ENCODE measurements at places on chromosomes 1 and 21. TPM values are rescaled to one million over a fixed set of nuclear protein-coding genes. Genes with fewer than 3 reads are reported as not detected.

The TOR1AIP2 gene
- total RNA-seq: 85.5 TPM

The GSTM1 gene
- total RNA-seq: 6.4 TPM

The C1orf94 gene
- total RNA-seq: not detected

The ATP1A4 gene
- total RNA-seq: not detected

The TMPRSS15 gene
- 1.3 TPM for total RNA-seq

The IL20 gene
- not detected for total RNA-seq

The ZMYND12 gene
- total RNA-seq: 0.40 TPM

The WNT3A gene
- total RNA-seq: not detected

The RPE65 gene
- not detected for total RNA-seq

The CELA3B gene
- not detected for total RNA-seq

The KIF21B gene
- 0.63 TPM for total RNA-seq

The MFSD2A gene
- 0.60 TPM for total RNA-seq

The TSPAN2 gene
- total RNA-seq: 3.5 TPM

The DNAJC6 gene
- total RNA-seq: 53.8 TPM

The MXRA8 gene
- 440 TPM for total RNA-seq

The ANKRD34A gene
- 1.1 TPM for total RNA-seq

The FCRL5 gene
- not detected for total RNA-seq

The TAF1A gene
- total RNA-seq: 6.1 TPM

The HAO2 gene
- not detected for total RNA-seq

The PAPPA2 gene
- not detected for total RNA-seq

The VAMP3 gene
- 112 TPM for total RNA-seq

The NTNG1 gene
- total RNA-seq: not detected

The FOXD3 gene
- not detected for total RNA-seq

The CYP4B1 gene
- total RNA-seq: not detected

The SYTL1 gene
- total RNA-seq: 0.46 TPM

The WDR64 gene
- total RNA-seq: not detected

The MTFR1L gene
- total RNA-seq: 70.6 TPM
